ENCODE measurements at places on chromosomes 7 and 10.

DNA sequence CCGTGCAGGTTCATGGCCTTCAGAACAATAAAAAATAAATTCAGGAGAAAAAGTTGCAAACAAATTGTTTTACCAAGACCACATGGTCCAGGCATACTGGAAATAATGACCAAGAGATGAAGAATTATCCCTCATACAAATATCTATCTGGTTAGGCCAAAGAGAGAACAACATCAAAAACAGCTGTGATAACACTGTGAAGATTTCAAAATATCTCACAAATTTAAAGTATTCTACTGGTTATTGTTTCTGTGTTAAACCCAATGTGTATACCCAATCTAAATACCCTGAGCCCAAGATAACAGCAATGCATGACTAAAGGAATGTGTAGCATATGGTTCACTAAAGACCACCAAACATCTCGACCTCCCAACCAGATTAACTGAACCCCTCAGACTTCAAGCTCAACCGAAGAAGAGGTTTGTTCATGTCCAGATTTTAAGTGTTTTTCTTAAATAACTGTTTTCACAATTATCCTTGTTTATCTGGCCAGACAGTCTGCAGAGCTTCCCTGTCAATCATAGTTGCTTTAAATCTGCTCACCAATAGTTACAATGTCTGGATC lies 10.9 kb downstream of the OR9A2 start:
- no peak for DNase-seq

- no peak for DNase-seq
These were observed 66.8 kb upstream of the CHST15 start for GRCh38 chr10:124160176-124160575.

DNA sequence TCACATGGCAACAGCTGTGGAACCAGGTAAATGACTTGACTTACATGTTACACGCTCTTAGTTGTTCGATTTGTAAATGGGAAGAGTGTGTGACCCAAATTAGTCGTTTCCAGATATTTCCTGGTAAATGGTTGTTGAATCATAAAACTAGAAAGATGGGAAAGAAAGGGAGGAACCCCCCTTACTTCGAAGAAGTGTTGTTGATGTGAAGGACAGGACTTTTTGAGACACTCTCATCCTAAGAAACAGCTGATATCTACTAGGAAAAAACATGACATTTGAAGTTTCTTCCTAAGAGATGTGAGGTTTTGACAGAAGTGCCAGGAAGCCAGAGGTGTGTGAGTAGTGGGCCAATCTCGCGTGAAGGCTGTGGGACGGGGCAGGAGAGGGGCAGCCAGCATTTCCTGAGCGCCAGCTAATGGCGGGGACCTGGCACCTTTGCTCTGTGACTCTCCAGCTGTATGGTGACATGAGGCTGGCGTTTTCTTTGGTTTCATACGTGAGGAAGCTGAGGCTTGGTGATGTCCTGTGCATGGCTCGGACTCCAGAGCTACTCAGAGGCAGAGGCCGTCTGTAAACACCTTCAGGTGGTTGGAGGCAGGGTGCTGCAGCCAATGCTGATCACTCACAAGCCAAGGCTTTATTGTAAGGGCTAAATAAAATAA lies 53.7 kb downstream of the IKZF1 start:
- no peak for DNase-seq

- DNase-seq = no peak
These were observed 10.2 kb downstream of the APBB1IP start for GRCh38 chr10:26448292-26448691.

- no peak for DNase-seq
These were observed 56.1 kb downstream of the PAPSS2 start for GRCh38 chr10:87715552-87716347.

GRCh38 chr7:479115-479947 lies 40.3 kb downstream of the PDGFA start:
- no peak for DNase-seq

- DNase-seq = no peak
These were observed 26.1 kb downstream of the PRSS58 start for GRCh38 chr7:142231716-142232115.

DNA sequence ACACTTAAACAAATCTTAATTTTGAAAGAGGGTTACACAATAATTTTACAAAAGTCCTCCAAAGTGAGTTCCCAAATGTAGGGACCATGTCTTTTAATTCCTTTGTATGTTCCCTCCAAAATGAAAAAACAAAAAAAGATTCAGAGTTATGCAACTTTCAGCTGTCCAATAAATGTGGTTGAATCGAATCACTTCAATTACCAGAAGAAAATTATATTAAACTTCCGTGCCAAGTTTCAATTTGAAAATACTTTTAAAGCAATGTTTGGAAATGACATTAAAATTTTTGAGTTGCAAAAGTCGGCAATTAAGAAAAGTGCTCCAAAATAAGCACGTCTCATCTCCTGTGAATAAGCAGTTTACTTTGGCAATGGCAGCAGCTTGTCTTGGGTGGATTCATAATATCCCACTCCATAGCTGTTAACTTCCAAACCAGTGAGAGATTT lies 60.3 kb upstream of the C1GALT1 start:
- DNase-seq = no peak

DNA sequence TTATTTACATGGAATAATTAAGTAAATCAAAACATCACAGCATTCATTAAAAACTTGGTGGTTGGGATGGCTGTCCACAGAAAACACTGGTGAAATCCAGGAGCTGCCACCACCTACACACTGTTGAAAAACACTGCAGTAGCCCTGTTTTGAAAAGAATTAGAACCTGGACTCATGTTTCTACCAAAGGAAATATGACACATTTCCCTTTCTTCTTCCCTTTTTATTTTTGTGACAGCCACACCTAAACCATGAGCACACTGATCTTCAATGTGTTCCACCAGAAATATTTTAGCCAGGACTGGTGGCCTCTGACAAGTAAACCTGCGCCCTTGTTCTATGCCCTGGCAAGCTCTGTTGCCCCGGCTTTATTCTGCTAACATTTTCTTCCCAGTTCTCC lies 3.3 kb downstream of the TMEM140 start:
- no peak for DNase-seq

- no peak for DNase-seq
These were observed 166.4 kb downstream of the CHN2 start for GRCh38 chr7:29360633-29361625.

DNA sequence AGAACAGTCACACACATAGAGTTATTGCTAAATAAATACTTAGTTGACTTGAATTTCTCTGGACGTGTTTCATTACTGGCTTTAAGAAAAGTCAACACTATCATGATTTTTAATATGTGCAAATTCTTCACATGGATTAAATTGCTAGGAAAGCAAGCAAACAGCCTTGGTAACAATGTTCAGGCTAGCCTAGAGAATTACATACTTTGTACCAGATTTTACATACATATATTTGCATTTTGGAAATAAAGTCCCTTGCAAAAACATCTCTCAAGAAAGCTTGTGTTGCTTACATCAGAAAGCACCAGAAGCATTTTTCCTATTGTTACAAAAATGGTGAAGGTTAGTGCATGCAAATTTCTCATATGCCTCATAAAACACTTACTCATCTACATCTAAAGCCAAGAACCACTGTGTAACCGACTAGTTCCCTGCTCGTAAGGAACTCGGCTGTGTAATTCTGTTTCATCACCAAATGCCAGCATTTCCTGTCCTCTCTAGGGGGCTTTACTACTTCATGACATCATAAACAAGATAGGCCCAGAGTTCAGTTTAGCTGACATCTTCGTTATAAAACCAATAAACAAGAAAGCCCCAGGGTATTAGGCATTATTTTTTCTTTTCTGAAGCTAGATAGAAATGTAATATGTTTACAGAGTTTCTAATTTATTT lies 87.8 kb downstream of the CFAP58 start:
- DNase-seq = no peak

DNA sequence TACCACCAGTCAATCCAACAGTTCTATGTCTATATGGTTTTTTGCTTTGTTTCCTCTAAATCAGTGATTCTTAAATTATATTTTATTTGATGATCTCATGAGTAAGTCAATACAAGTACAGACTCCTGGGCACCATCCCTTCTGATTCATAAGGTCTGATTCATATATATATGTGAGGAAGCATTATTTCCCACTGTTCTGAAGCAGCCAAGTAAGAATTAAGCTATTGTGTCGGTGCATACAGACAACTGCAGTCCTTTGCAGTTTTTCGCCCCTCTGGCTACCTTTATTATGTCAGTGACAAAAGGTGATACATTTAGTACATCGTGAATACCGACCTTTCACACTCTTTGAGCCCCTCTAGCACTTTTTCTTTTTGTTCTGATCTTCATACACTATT lies 1079.6 kb upstream of the C7orf33 start:
- DNase-seq = no peak

- no peak for DNase-seq
These were observed 63.9 kb upstream of the NANOS1 start for GRCh38 chr10:118965645-118966044.

GRCh38 chr7:16999541-17000267 lies 117.9 kb upstream of the AGR3 start:
- DNase-seq = no peak

GRCh38 chr7:99137411-99138180 lies 6.3 kb downstream of the SMURF1 start:
- DNase-seq = no peak

DNA sequence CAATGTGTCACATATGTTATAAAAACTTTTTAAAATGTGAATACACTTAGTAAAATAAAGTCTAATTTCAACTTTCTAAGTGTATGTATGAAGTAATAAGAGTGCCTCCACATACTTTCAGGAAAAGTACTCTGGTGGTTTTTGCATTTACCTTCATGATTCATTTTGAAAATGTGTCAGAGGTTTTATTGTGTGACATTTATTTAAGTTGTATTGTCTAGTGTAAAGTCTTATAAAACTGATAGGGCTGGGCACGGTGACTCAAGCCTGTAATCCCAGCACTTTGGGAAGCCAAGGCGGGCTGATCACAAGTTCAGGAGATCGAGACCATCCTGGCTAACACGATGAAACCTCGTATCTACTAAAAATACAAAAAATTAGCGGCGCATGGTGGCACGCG lies 226.5 kb downstream of the ITGB1 start:
- no peak for DNase-seq

DNA sequence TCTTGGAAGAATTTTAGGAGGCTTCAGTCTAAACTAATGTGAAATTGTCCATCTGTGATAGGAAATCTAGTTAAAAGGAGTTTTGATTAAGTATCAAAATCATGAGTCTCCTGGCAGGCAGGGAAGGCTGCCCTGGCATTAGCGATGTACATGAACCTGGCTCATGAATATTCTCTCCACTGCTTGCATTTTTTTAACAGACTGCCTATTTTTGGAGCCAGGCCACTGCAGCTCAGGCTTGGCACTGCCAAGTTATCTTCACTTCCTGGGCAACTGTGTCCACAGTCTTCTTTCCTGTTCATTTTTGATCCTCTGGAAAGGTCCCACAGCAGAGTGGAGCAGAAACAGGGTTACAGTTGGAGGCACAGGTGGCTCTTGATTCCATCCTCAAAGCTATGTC lies 7.0 kb downstream of the GPR26 start:
- no peak for DNase-seq

DNA sequence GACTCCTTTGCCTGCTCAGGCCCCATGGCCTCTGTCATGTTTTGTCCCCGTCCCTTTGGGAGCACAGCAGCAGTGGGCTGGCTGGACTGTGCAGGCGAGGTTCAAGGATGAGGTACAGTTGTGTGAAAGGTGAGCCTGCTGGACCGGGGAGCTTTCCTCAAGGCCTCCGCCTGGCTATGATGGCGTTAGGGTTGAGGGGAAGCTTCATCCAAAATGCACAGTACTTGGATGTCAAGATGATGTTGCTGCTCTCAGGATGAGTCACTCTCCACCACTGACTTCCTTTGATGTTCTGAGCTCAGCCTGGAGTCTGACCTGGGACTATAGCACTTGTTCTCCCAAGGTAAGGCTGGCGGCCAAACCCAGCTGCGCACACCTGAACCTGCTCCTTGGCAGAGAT lies 152.7 kb upstream of the SHH start:
- no peak for DNase-seq

DNA sequence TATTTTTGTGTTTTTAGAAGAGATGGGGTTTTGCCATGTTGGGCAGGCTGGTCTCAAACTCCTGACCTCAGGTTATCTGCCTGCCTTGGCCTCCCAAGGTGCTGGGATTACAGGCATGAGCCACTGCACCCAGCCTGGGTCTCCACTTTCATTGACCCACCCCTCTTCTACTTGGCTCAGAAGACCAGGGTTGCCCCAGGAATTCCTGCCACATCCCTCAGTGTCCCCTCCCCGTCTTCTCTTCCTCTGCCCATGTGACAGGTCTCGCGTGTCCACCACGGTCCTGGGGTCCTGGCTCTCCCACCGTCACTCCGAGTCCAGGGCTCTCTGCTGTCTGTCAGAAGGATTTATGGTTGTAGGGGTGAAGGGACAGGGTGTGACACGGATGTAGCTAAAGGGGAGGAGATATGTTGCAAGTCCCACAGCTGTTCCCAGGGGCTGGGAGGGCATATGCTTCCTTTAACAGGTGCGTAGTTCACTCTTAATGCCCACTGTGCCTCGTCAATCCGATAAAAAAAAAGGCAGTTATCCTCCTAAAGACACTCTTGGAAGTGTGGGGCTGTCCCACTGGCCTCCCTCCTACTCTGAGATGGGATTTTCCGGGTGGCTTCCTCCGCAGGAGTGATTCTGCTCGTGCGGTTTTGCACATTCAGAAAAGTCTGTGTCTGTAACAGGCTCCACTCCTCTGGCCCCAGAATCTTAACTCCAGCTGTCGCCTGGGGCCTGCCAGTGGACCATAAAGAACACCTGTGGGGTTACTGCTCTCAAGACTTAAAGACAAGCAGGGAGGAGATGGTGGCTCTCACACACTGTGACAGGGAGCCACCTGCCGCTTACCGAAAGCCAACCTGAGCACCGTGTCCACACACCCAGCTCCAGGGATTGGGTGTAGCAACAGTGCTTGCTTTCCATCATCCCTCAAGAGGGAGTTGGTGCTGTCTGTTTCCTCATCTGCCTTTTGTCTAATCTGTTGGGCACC lies 36.7 kb upstream of the SHH start:
- DNase-seq = no peak

DNA sequence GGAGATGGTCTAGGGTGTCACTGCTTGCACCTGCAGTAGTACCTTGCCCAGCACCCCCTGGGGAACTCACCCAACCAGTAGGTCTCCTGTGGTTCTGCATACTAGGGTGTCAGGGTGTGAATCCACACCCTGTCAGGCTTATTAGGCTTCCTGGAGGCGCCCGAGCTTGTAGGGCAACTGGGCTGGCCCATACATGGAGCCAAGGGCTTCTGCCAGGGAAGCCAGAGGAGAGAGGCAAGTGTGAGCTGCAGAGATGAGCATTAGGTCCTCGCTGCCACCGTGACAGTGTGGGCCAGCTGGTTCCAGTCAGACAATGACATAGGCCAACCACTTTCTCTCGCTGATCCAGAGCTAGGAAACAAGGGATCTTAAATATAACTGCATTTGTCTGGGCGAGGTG lies 11.2 kb downstream of the MXI1 start:
- no peak for DNase-seq

GRCh38 chr10:3354174-3354900 lies 181.8 kb upstream of the PITRM1 start:
- DNase-seq = no peak

DNA sequence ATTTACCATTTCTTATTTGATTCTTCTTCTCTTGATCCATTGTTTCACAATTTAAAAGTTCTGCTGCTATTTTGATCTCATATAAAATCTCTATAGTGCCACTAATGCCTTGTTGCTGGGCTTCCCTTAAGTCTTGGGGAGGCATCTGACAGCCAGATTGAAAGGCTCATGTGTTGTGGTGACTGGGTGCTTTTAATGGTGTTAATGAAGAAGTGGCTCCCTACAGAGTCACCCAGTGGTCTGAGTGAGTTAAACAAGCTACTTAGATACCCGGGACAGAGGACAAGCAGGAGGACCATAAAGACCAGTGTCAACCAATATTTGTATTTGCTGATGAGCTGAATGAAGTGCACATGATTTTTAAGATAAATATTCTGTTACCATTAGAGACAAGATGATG lies 176.4 kb upstream of the HABP2 start:
- no peak for DNase-seq

All from activated CD4-positive, CD25-positive, alpha-beta regulatory T cell treated with anti-CD3 and anti-CD28 coated beads, Interleukin-2, amount 50 U/mL, for 16 hours (primary cell).